Mucosa of gallbladder (tissue), 1 donor: ENCODE measurements at places on chromosomes 5 and 9.

GRCh38 chr9:32606811-32607210, 28.7 kb downstream of the TAF1L start:
- DNase-seq = no peak

- no peak for DNase-seq
These were observed 13.8 kb upstream of the FGF18 start for GRCh38 chr5:171405615-171406014.

DNA sequence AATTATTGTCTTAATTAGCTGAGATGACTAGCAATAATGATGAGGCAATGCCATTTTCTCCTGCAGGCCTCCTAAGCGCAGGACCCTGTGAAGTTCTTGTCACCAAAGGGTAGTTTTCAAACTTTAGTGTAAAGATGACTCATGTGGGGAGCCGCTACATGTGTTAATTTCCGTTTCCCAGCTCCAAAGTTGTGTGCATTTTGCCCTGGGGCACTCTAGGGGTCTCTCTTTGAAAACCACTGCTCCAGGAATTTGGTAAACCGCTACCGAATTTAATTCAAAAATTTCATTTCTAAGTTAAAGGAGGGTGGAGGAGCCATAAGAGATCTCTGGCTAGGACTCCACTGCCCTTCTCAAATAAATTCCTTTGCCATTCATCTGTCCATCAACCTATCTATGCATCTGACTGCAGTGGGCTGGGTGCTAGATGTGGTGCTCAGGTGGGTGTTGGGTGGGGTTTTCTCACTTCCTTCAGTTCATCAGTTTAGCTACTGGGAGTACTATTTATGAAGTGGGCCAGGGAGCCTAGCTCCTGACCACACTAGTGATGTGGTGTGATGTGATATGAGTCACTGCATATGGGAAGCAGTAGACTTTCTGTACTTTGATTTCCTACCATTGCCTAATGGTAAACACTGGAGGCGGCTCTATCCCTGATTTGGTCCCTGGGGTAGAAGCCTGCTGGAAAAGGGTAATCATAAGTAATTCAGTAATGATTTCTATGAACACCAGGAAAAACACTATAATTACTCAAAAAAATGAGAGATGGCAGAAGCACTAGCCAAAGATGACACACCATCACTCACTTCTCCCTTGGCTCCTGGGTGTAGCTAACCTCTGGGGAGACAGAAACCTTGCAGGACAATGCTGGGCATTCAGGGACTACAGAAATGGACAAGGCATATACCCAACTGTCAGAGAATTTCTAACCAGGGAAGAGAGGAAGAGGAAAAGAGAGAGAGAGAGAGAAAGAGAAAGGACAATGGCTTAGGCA, 4.0 kb upstream of the ZSWIM6 start:
- no peak for DNase-seq

DNA sequence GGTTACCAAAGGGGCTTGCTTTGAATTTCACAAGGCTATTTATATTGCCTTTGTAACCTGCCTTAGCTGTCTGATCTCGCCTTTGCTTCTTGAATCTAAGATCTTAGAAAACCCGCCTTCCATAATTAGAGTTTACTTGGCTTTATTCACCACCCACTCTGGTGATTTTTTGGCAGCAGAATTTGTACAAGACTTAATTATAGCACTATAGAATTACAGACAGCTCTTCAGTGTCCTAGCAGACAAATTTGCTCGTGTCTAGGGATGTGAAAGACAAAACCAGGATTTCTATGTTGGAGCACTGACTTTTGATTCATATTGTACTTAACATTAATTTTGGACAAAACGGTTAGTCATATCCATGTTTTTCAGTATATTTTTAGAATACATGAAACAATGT, 306.6 kb downstream of the ADGRV1 start:
- no peak for DNase-seq

- no peak for DNase-seq
These were observed 64.7 kb downstream of the GDA start for GRCh38 chr9:72213906-72214305.

DNA sequence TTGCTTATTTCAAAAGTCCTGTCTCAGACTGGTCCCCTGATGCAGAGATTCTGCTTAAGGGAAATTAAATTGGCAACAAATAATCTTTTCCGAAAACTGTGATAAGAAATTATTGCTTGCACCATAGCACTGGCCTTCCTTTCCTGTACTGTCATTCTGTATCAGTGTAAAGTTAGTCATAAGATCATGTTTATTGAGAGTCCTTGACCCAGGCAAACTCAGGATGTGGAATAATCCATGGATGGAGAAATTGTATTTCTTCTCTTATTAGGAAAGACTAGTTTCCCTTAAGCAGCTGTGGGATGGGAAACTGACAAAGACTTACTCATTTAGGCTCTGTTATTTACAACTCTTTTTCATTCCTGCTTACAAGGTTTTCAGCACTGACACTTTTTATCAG, 83.0 kb upstream of the RANBP6 start:
- no peak for DNase-seq

- no peak for DNase-seq
These were observed 64.7 kb downstream of the UBE2R2 start for GRCh38 chr9:33881635-33882034.

DNA sequence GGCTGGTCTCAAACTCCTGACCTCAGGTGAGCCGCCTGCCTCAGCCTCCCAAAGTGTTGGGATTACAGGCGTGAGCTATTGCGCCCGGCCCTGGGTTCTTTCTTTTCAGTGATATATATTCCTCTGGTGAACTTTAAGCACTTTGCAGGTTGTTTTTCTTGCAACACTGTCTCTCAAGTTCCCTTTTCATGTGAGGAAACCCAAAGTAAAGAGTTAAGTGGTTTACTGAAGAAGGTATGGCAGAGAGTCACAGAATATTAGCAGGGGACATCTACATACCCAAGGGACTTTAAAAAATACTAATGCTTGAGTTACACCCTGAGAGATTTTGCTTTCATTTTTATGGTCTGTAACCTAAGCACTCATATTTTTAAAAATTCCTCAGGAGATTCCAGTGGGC, 6.7 kb upstream of the GAPT start:
- DNase-seq = no peak

DNA sequence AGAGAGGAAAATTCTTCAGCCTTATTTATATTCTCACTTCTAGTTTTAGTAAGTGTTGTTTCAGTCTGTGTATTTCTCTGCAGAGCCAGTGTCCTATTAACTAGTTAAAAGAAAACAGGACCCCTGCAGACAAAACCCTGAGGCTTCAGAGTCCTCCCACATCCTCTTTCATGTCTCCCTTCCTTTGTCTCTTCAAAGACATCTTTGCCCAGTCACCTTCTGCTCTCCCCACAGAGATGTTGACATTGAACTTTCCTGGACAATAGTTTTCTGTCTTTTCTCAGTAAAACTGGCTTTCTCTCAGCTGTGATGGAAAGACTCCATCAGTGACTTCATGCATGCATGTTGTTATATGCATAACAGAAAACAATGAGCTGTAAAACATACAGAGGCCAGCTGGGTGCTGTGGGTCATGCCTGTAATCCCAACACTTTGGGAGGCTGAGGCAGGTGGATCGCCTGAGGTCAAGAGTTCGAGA, 20.2 kb downstream of the GRAMD2B start:
- no peak for DNase-seq

- no peak for DNase-seq
These were observed 51.3 kb downstream of the SAXO1 start for GRCh38 chr9:18981476-18982261.

DNA sequence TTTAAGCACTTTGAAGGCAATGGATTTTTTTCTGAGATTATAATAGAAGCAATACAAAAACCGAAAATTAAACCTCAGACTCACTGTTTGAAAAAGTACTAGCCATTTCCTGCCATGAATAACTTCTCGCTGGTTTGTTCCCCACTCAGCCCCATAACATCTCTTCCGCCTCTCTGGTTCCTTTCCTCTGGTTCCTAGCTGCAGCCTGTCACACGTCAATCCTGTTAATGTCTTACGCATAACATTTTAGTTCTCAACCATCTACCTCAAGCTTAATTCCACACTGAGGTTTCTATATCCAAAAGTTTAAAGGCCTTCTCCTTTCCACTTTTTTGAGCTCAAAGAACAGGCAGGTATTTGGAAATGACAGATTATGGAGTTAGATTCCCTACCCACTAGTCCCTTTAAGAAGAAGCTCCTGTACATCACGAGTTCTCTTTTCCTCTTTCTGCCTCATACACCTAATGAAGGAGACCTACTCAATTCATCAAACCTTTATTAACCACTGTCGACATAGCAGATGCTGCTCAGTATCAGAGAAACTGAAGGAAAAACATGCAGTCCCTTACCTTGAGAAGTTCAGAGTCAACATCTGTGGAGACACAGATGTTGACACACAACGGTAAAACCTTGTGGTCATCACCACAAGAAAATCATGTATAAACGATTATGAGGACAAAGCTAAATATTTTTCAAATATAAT, 243.0 kb upstream of the PTGER4 start:
- DNase-seq = no peak

GRCh38 chr9:123354806-123355508, 1.0 kb upstream of the CRB2 start:
- no peak for DNase-seq

- DNase-seq = no peak
These were observed 37.2 kb downstream of the EGR1 start for GRCh38 chr5:138502521-138502920.

DNA sequence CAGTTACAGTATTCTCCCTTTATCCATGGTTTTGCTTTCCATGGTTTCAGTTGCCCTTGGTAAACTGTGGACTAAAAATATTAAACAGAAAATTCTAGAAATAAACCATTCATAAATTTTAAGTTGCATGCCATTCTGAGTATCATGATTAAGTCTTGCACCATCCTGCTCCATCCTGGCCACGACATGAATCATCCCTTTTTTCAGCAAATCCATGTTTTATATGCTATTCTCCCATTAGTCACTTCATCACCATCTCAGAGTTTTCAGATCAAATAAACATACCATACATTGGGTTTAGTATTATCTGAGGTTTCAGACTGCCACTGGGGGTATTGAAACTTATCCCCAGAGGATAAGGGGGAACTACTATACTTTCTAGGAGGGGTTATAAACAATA, 234.4 kb upstream of the ATP10B start:
- DNase-seq = no peak

GRCh38 chr9:5563886-5564285, 53.6 kb downstream of the PDCD1LG2 start:
- no peak for DNase-seq

DNA sequence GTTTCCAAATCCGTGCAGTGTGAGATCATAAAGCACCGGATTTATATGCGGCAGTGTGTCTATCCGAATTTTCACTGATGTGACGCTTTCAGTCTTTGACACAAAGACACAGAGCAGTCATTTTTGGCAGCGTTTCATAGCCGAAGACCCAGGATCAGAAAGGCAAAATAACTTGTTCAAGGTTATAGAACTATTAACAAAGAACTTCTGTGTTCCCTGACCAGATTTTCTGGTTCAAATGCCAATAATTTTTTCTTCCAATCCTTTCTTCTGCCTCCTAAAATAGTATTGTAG, 1.1 kb upstream of the MARCHF11 start:
- no peak for DNase-seq

DNA sequence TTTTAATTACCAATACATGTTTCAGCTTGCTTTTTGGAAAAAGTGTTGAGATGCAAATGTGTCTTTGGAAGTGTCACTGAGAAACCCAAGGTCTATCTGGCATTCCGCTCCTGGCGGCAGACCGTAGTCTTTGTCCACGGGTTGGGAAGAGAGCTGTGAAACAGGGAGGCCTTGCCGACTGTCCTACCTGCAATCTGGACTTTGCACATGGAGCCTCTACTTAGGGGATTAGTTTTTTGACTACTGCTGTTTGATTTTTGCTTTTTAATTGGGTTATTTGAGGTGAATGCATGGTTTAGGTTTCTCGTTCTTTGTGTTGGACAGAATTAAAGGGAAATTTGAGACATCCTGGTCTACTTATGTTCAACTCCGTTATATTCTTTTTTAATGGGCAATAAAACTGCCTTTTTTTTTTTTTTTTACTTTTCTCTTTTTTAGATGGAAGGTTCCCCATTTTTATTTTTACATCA, 25.7 kb downstream of the TRIO start:
- no peak for DNase-seq

GRCh38 chr9:27766073-27766835, 193.0 kb upstream of the C9orf72 start:
- no peak for DNase-seq

GRCh38 chr5:148403344-148403743, 19.6 kb downstream of the FBXO38 start:
- no peak for DNase-seq

DNA sequence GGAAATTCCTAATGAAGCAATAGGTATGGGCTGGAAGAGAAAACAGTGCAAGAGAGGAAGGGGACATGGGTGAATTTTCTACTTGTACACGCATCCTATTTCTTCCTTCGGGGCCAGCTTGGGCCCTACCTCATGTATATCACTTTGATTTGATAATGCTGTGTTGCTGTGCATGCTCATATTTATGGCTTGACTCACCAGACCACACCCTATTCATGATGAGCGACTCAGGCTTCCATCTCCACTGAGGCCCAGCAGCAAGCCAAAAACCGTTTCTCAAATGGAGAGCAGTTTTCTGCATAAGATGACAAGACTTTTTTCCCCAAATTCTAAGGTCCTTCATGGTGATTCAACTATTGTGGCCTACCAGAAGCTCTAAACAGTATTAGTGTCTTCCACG, 2039.1 kb upstream of the CDH9 start:
- no peak for DNase-seq

DNA sequence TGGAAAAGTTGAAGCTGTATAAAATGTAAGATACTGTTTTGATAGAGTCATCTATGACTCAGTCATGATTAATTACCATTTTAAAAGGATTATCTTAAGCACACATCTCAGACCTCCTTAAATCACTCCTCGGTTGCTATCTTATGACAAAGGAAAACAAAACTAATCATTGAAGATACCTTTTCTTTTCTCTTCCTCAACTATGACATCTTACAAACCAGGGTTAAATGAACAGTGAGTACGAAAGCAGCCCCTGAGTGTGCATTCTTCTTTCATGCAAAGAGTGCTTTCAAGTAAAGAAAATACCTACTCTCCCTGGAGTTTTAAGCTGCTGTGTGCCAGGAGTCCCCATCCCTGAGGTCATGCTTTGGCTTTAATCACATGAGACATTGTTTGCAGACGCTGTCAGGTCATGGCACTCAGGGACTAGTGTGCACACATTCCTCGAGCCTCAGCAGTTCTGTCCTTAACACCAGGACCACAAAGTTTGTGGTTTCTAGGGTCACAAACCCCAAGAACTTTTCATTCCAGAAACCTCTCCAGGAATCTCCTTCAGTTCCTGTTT, 86.7 kb upstream of the ICE1 start:
- DNase-seq = no peak

- DNase-seq = no peak
These were observed 185.0 kb downstream of the SEMA6A start for GRCh38 chr5:116389601-116390000.

- no peak for DNase-seq
These were observed 114.2 kb downstream of the PHF2 start for GRCh38 chr9:93690618-93691017.

DNA sequence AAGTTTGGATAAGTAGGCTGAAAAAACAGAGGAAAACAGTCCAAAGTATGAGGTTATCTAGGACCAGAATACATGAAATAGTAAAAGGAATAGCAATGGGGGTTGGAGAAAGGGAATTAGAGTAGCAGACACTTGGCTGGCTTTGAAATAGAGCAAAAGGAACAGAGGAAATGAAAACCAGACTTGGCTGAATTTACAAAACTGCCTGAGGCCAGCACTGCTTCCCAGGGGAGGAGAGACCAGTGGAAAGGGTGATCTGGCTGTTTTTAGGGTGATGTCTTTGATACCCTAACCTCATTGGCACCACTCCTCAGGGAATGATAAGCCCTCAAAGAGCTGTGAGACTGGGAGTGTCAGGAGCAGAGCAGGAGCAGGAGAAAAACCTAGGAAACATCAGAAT, 413.4 kb upstream of the SLC30A5 start:
- no peak for DNase-seq

GRCh38 chr5:174221436-174221835, 175.9 kb downstream of the NSG2 start:
- DNase-seq = no peak
